ENCODE measurements at places on chromosomes 13 and 19.

GRCh38 chr19:45467456-45468158 lies at the start of gene FOSB:
TSS of gene FOSB (plus strand) at chr19:45467996. CDS start at chr19:45468587, 591 bp downstream.
- DNase-seq = peak; percentile 91

- peak; percentile 41 for DNase-seq
Measured at GRCh38 chr13:19586904-19587634, 25.7 kb upstream of the TPTE2 start.

GRCh38 chr19:2867025-2867991 lies at the start of gene ZNF556:
TSS of gene ZNF556 (plus strand) at chr19:2867335. CDS start at chr19:2867422, 87 bp downstream.
- DNase-seq = no peak

DNA sequence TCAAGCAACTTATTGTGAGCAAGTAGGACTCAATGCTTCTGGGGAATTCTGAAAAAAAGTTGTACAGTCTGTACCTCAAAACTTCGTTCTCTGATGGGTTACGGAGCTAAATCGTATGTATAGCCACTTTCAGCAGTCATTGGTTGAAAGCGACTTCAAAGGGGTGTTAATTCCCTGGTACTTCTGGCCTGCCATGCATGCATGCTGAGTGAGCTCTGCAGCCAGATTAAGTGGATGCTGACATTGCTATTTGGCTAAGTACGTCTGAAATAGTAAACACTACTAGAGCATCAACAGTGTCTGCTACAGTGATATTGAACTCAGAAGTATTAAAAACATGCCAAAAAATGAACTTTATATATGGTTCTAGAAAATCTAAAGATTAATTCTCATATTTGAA lies 1183.1 kb upstream of the PCDH20 start:
- DNase-seq = no peak

- no peak for DNase-seq
Measured at GRCh38 chr13:64234255-64234654, 2818.6 kb upstream of the PCDH20 start.

- no peak for DNase-seq
Measured at GRCh38 chr13:21053231-21053630, 8.2 kb downstream of the LATS2 start.

GRCh38 chr19:23554548-23554947 lies 132.5 kb downstream of the ZNF675 start:
- DNase-seq = no peak

GRCh38 chr13:91247768-91248167 lies 99.7 kb upstream of the MIR17HG start:
- DNase-seq = no peak

- no peak for DNase-seq
Measured at GRCh38 chr13:80486402-80486801, 145.5 kb upstream of the SPRY2 start.

GRCh38 chr19:55189403-55189835 lies 9.3 kb upstream of the SYT5 start:
- DNase-seq = no peak

GRCh38 chr13:109939180-109939579 lies 152.8 kb upstream of the IRS2 start:
- DNase-seq = no peak

- no peak for DNase-seq
Measured at GRCh38 chr13:58207501-58207900, 576.0 kb downstream of the PCDH17 start.

DNA sequence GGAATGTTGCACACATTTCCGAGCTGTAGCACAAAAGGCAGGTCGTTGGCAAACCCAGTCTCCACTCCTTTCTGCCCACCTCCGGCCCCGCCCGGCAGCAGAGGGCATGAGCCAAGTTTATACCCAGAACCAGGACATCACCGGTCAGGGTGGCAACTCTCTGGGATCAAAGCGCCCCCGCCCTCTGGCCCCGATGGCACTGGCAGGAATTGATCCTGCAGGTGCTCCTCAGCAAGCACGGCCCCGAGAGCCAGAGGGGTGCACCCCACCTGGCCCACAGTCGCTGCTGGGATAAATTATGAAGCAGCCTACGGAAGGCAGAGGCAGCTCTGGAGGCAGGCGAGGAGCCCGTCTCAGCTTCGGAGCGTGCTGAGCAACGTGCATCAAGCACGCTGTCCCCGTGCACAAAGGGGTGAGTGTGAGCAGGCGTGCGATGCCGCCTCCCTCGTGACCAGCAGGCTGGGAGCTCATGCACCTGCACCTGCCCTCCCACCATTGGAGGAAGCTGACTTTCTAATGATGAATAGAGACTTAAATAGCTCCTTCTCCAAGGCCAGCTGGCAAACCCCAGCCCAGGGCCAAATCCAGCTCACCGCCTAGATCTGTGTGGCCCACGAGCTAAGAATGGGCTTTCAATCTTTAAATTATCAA lies 25.7 kb downstream of the SHC2 start:
- DNase-seq = no peak

DNA sequence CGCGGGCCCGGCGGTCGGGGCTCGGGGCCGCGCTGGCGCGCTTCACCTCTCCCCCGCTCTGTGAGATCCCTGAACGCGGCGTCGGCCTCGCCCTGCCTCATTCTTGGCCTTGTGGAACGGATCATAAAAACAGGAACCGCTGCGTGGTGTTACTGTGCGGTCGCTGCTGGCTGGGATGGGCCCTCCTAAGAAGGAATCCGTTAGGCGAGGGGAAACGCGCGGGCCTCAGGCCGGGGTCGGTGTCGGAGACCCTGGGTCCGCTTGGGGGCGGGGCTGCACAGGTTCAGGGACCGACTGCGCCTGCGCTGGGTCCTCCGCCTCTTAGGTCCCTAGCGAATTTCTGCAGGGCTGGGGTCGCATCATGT lies 381 bp downstream of the CKAP2 start:
- peak; percentile 64 for DNase-seq

DNA sequence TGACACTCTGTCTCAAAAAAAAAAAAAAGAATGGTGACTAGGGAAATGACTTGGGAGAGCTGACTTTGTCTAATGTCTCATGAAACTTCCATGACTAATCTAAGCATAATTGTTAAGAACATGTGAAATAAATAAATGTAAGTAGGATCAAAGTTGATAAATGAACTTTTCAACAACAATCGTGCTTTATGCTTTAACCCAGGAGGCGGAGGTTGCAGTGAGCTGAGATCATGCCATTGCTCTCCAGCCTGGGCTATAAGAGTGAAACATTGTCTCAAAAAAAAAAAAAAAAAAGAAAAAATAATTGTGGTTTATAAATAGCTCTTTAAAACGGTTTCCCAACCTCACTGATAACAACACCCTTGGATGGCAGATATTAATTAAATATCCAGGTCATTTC lies 12.9 kb upstream of the AKT2 start:
- no peak for DNase-seq

- no peak for DNase-seq
Measured at GRCh38 chr19:10642473-10643171, 11.5 kb upstream of the ILF3 start.

DNA sequence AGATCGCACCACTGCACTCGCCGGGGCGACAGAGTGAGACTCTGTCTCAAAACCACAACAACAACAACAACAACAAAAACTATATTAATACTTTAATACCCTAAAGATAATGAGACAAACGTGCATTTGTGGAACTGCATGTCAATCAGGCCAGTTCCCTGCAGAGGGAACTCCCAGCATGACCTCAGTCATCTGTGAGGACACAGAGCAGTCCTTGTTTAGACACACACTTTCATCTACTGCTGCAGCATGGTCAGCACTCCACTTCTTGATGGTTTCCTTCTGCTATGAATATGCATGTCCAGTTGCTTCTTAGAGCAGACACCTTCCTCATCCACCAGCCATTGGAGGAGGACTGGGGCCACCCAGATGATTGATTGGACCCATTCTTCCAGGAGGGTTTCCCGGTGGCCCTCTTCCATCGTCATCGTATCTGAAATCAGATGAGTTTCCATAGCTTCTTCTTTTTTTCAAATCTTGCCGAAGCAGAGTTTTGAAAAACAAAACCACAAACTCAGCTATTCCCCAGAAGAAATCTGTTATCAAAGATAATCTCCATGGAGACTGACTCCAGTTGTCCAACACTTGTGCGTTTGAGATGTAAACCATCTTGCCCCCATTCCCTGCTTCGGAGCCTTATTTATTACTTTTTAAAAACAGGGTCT lies 26.5 kb downstream of the ZNF607 start:
- no peak for DNase-seq

DNA sequence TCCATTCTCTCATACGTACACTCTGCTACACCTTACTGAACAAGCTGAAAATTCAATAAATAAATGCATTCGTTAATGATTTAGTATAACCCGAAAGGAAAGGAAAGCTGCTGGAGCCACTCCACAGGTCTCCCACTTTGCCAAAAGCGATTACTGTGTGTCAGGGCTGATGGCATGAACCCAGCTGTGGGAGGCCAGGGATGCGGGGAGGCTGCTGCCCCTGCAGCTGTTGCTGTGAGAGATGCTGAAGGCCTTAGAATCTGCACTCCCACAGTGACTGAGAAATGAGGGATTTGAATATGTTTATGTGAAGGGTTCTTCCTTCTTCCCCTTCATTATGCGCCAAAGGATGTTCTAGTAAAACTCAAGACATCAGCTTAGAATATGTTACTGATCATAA lies 58.7 kb upstream of the NBEA start:
- no peak for DNase-seq

DNA sequence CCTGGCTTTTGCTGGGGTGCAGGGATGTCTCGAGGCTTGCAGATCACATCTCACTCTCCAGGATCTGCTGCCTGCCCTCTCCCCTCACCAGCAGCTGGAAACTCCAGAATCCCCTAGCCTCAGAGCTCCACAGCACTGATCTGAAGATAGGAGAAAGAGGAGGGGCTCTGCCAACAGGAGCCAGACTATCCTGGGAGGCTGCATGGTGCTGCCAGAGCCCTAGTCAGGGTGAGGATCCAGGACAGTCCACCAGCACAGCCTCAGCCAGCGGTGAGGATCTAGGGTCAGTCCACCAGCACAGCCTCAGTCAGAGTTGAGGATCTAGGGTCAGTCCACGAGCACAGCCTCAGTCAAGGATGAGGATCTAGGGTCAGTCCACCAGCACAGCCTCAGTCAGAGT lies 65.2 kb downstream of the RAB20 start:
- DNase-seq = no peak

DNA sequence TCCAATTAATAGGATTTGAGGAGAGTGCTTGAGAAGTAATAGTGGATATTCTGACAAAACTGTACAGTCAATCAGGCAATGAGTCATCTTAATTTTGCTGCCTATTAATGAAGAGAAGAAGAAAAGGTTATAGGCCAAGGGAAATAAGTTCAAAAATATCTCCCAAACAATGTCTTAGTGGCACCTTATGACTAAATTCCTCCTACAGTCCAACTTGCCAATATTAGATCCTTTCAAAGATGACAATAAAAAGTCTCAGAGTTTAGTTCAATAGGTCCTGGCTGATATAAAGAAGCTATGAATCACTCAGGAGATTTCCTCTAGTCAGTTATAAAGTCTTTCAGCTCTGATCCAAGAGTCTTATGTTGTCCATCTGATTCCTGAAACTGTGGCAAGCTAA lies 27.9 kb downstream of the UGGT2 start:
- DNase-seq = no peak

GRCh38 chr19:49677231-49677900 lies at the start of gene PRMT1:
TSS of gene PRMT1 (plus strand) at chr19:49677271. CDS start at chr19:49677281, 10 bp downstream.
- no peak for DNase-seq

DNA sequence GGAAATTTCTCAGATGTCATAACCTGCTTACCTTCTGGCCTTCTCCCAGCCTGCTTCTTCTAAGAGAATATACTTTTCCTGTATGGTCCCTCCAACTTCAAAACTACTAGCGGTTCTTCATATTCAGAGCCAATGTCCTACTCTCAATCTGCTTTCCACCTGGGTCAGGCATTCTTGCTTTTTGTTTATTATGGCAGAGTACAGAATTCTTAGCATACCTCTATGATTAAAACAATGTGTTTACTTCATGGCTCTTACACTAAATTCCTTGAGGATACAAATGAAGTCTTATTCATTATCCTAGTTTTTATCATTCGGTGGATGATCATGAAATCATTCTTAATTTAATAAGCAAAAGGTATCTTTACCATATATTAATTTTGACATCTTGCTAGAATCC lies 484.2 kb upstream of the SLITRK1 start:
- no peak for DNase-seq
